ENCODE measurements at places on chromosomes 2 and 18. TPM values are rescaled to one million over a fixed set of nuclear protein-coding genes. Genes with fewer than 3 reads are reported as not detected.

Gene SMYD1
- not detected for total RNA-seq

GRCh38 chr18:33239298-33239697 is 201.2 kb downstream of the CCDC178 start:
- no peak overlapping the region for H3K4me3 ChIP-seq
- peaks cover 2% of the 10 kb centered on the region for H3K4me1 ChIP-seq
- H3K27me3 ChIP-seq: no peaks in the 10 kb centered on the region
- H3K36me3 ChIP-seq: no peaks in the 10 kb centered on the region
- no peak overlapping the region for H3K27ac ChIP-seq

Gene ANKRD30B
- not detected for total RNA-seq

Gene MC4R
- total RNA-seq: not detected

DNA sequence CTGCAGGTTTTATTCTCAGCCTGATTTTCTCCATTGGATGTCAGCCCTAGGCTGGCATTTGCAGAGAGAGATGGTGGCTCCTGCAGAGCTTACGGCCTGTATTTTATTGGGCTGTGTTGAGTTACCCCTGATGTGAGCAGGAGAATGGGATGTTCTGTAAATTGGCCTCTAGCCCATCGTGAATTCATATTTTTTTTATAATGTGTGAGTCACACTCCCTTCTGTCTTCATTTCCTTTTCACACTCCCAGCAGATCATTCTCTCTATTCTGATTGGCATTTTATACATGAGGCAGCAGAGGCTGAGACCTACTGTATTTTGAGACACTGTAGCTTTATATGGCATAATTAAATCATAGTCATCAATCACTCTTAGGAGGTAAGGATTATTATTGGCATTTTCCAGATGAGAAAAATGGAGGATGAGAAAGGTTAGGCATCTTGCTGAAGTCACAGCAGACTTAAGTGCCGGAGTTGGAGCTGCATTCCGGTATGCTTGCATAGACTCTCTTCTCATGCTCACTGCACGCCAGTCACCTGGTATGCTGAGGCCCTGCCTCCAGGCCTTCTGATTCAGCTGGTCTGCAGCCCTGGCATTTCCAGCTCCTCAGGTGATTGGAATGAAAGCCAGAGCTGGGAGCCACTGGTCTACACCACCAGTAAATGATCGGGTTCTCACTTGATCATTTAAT is 142.4 kb downstream of the NEDD4L start:
- no peak overlapping the region for H3K27ac ChIP-seq
- H3K36me3 ChIP-seq: no peaks in the 10 kb centered on the region
- no peaks in the 10 kb centered on the region for H3K4me1 ChIP-seq

DNA sequence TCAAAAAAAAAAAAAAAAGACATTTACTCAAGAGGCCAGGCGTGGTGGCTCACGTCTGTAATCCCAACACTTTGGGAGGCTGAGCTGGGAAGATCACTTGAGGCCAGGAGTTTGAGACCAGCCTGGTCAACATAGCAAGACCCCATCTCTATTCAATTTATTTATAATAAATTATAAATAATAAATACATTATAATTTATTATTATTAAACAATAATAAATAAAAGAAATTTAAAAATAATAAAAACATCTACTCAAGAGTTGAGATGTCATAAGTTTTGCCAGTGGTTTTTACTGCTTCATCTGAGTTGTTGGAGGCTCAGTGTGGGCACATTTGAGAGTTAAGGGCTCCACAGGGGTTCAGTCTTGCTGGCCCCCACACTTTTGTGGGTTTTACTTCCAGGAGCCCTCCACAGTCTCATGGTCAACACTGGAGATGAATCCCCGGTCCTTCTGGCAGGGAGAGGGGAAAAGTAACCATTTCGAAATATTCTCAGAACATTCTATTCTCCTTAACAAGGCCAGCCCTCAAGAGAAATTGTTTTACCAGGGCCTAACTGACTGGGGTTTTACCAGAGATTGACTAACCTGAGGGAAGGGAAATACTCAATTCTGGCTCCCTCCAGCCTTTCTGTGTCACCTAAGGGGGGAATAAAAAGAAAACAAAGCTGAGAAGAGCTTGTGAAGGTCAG is 51.6 kb upstream of the NCOA1 start:
- no peaks in the 10 kb centered on the region for H3K36me3 ChIP-seq
- H3K27ac ChIP-seq: no peak overlapping the region
- H3K4me3 ChIP-seq: no peak overlapping the region
- no peak for DNase-seq

DNA sequence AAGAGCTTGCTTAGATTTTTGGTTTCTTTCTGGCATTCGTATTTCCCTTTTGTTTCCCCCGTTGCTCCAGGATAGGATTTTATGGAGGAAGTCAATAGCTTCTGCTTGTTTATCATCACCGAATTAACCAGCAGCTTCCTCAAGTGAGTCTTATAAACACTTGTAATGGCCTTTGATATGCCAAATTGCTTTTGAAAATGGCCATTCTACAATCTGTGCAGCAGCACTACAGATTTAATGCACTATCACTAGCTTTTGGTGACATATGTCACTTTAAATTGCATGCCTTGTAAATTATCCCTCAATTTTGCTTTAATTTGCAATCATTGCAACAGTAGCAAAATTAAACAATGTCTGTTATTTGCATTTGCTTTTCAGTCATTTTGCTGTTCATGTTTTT is 774.7 kb downstream of the METTL4 start:
- H3K4me1 ChIP-seq: no peaks in the 10 kb centered on the region
- H3K27me3 ChIP-seq: no peaks in the 10 kb centered on the region
- no peak overlapping the region for H3K4me3 ChIP-seq
- H3K27ac ChIP-seq: no peak overlapping the region

DNA sequence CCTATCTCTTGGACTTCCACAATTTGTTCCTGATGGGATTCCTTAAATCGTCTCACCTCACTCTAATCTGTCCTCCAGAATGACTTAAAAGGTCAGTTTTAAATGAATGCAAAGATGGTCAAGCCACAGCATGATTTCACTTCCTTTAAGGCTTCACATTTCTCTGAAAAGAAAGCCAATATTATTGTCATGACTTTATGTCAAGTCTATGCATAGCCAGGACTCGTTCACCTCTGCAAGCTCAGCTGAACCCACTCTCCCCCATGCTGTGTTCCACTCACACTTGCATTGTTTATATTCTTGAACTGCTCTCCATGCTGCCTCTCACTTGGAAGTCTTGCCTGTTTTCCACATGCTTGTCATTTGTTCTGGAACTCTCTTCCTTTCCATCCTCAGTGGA is 298.4 kb upstream of the MMADHC start:
- no peaks in the 10 kb centered on the region for H3K4me1 ChIP-seq
- no peaks in the 10 kb centered on the region for H3K36me3 ChIP-seq
- H3K4me3 ChIP-seq: no peak overlapping the region
- no peak for DNase-seq
- H3K27ac ChIP-seq: no peak overlapping the region

- peaks cover 16% of the 10 kb centered on the region for H3K4me1 ChIP-seq
- no peaks in the 10 kb centered on the region for H3K27me3 ChIP-seq
- peak; percentile 33 for DNase-seq
- peaks cover 54% of the 10 kb centered on the region for H3K36me3 ChIP-seq
- no peak overlapping the region for H3K4me3 ChIP-seq
Measured at GRCh38 chr18:70195852-70196434, 9.5 kb downstream of the RTTN start.

DNA sequence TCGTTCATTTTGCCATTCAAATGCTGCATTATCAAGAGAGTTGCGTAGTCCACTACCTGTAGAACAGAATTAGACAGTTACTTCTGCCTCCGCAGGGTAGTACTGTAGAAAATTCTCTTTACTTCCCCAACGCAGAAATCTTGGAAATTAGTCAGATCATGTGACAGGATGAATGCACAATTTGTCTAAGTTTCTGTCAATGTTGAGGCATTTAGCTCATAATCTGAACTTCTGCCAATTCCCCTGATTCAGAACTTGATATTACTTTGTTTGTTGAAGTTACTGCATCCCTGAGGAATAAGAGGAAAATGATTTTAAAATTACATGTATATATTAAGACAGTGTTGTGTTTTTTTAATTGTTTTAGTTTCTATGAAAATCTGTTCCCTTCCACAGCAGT is 83.4 kb downstream of the TTC27 start:
- no peaks in the 10 kb centered on the region for H3K27me3 ChIP-seq
- H3K4me1 ChIP-seq: peaks cover 2% of the 10 kb centered on the region
- no peak overlapping the region for H3K4me3 ChIP-seq
- peaks cover 24% of the 10 kb centered on the region for H3K36me3 ChIP-seq
- DNase-seq: no peak

Gene RSAD2
- total RNA-seq: 100 TPM

Gene ATP6V1B1
- total RNA-seq: not detected

GRCh38 chr2:194062401-194062800 is 1594.6 kb upstream of the SLC39A10 start:
- H3K27ac ChIP-seq: no peak overlapping the region
- no peaks in the 10 kb centered on the region for H3K36me3 ChIP-seq
- no peak overlapping the region for H3K4me3 ChIP-seq

Gene PRR30
- total RNA-seq: not detected

GRCh38 chr2:46310446-46310845 is 13.2 kb downstream of the EPAS1 start:
- H3K36me3 ChIP-seq: peaks cover 2% of the 10 kb centered on the region
- DNase-seq: no peak
- no peak overlapping the region for H3K27ac ChIP-seq

- no peaks in the 10 kb centered on the region for H3K27me3 ChIP-seq
- DNase-seq: no peak
- no peak overlapping the region for H3K27ac ChIP-seq
- no peaks in the 10 kb centered on the region for H3K36me3 ChIP-seq
Measured at GRCh38 chr2:56248965-56249742, 65.4 kb downstream of the CCDC85A start.

DNA sequence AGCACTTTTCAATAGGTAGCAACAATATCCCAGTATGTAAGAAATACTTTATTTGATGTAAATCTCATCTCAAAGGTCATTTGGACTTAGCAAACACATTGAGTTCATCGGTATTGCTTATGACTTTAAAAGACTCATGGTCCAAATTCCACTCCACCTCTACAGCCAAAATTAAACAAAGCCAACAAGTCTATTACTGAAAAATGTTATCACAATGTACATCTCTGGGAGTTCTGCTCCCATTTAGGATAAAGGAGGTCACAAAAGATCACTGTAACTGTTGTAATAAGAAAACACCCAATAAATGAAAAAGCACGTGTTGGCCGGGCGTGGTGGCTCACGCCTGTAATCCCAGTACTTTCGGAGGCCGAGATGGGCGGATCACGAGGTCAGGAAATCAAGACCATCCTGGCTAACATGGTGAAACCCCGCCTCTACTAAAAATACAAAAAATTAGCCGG is 50.0 kb downstream of the ESCO1 start:
- H3K36me3 ChIP-seq: peaks cover 47% of the 10 kb centered on the region
- H3K27ac ChIP-seq: no peak overlapping the region
- no peaks in the 10 kb centered on the region for H3K27me3 ChIP-seq
- no peak for DNase-seq

Gene CRACDL
- total RNA-seq: 0.22 TPM

DNA sequence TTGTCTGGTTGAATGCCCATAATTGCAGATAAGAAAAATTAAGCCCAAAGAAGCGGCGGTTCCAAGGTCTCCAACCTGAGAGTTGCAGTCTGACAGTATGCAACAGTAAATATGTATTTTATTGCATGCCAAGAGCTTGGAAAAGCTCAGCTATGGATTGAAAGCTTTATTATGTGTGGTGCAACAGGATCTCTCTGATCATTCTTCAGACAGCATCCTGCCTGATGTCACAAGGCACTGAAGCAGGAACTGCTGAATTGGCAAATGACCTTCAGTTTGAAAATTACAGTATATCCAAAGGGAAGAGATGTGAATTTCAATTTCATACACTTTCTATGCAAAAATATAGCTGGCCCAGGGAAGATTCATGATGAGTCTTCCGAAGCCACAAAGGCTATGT is 42.5 kb downstream of the DOCK10 start:
- peaks cover 64% of the 10 kb centered on the region for H3K36me3 ChIP-seq
- H3K27ac ChIP-seq: no peak overlapping the region
- peaks cover 71% of the 10 kb centered on the region for H3K4me1 ChIP-seq
- no peaks in the 10 kb centered on the region for H3K27me3 ChIP-seq
- H3K4me3 ChIP-seq: no peak overlapping the region
- DNase-seq: no peak

- no peak for DNase-seq
- no peaks in the 10 kb centered on the region for H3K4me1 ChIP-seq
- H3K36me3 ChIP-seq: no peaks in the 10 kb centered on the region
Measured at GRCh38 chr2:81513328-81513727, 1208.8 kb upstream of the LRRTM1 start.

GRCh38 chr2:222887124-222887523 is 26.3 kb downstream of the ACSL3 start:
- no peaks in the 10 kb centered on the region for H3K4me1 ChIP-seq
- DNase-seq: no peak
- no peak overlapping the region for H3K4me3 ChIP-seq
- H3K27me3 ChIP-seq: no peaks in the 10 kb centered on the region
- H3K27ac ChIP-seq: no peak overlapping the region

Gene IL1F10
- total RNA-seq: not detected

GRCh38 chr18:59681051-59681450 is 16.2 kb downstream of the CCBE1 start:
- no peak overlapping the region for H3K27ac ChIP-seq
- no peak for DNase-seq
- no peaks in the 10 kb centered on the region for H3K4me1 ChIP-seq
- H3K36me3 ChIP-seq: no peaks in the 10 kb centered on the region
- peaks cover 6% of the 10 kb centered on the region for H3K27me3 ChIP-seq

Gene SLC30A3
- 0.23 TPM for total RNA-seq

Gene TRAPPC12
- 88.0 TPM for total RNA-seq

All from activated CD4-positive, alpha-beta T cell treated with anti-CD3 and anti-CD28 coated beads, Interleukin-2, amount 10 ng/mL, durations not matched to agents 7 days and 5 days (primary cell).